ENCODE measurements at places on chromosomes 2 and 18.

GRCh38 chr2:96501886-96502810, 3.0 kb downstream of the NEURL3 start:
- DNase-seq = no peak

GRCh38 chr18:23378302-23378686, 74.8 kb upstream of the RIOK3 start:
- no peak for DNase-seq

- no peak for DNase-seq
Measured at GRCh38 chr2:128786741-128787478, 468.2 kb upstream of the HS6ST1 start.

DNA sequence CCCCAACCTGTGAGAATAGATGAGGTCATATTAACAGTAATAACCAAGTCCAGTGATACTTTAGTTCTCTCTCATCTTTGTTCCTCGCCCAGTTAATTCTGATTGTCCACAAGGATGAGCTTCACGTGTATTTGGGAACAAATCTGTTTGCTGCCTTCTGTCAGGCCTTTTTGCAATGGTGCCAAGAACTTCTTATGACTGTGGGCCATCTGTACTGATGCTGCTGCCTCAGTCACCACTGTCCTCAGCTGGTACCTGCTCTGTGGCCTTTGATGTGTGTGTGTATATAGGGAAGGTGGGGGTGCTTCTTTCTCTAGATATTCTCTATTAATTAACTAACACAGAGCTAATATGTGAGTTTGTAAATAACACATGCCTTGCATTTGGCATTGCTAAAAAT, 392.9 kb downstream of the TGIF1 start:
- DNase-seq = no peak

- DNase-seq = no peak
Measured at GRCh38 chr2:172791953-172792352, 56.3 kb downstream of the RAPGEF4 start.

GRCh38 chr2:141417246-141417797, 713.5 kb downstream of the LRP1B start:
- DNase-seq = no peak

DNA sequence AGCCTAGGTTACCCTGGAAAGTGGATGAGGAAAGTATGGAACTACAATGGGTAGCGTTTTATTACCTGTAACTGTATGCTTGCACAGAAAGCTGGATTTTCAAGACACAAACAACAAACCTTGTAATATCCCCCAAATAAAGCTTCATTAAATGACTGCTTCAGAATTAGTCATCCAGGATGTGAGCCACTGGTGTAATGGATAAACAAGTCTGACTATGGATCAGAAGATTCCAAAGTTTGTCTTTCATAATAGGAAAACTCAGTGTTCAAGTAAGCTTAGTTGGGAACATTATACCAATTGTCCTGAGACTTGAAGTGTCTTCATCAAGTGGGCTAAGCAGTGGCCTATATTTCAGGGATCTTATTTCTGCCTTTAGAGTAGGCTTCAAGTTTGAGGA, 518.8 kb downstream of the LRP1B start:
- no peak for DNase-seq

GRCh38 chr2:45458909-45459563, 152.0 kb downstream of the SRBD1 start:
- peak; percentile 72 for DNase-seq

DNA sequence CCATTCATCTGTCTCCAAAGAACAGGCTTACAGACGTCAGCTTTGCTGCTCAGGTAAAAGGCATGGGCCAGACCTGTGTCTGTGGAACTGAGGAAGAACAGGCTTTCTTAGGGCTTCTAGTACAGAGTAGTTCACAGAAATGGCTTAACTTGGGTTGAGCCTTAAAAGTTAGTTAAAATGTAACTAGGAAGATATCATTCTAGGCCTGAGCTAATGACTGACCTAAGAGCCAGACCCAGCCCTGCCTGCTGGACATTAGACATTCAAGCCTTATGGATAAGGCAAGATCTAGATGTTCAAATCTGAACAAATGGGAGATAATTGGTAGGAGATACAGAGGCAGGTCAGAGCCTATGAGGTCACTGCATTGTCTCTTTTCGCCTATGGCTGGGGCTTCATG, 73.9 kb upstream of the SLC14A2 start:
- DNase-seq = no peak

DNA sequence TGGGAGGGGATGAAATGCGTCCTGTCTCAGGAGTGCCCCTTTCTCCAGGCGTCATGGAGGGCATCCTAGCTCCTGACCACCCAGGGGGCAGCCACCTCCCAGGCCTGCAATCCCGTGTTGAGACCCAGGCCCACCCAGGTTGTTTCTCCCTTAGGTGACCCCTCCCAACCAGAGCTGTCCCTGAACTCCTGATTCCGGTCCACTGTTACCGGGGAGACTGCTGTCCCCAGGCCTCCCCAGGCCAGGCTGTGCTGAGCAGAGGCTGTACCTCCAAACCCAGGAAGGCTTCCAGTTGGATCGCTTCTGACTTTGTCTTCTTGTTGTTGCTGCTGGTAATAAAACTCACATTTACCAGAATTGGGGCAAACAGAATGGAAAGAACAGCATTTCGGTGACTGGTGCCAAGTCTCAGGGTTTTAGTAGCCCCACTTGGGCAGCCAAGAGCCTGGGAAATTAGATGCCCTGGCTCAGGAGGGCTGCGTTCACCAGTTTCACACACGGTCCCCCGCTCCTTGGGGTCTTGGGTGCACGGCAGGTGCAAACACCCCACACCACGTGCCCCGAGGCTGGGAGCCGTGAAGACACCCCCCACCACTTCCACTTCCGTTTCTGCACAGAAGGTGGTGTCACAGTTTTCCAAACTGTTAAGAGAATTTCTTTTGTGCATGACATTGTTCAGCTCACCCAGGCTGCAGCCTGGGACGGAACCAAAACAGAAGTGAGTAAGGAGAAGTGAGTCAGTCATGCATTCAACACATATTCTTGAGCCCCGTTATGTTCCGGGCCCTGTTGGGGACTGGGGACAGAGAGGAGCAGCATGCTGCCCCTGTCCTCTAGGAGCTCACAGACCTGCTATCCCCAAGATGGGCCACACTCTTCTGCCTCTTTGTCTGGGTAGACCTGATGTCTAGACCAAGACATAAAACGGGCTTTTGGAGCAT, 29.4 kb downstream of the ITM2C start:
- no peak for DNase-seq

DNA sequence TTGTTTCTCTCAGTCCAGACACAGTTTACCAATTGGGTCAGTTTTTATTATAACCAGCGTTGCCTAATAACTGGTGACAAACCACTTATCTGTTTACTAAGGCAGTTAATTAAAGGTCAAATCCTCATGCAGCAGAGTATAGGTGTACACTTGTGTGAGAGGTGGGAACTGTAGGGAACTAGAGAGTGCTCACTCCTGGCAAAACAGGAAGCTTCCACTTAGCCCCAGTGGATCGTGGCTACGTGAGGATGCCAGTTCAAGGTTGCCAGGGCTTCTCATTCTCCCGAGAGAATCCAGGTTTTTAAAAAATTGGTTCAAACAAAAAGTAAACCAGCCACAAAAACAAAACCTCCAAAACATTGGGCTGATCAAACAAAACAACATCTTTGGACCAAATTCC, 8.1 kb downstream of the CYBRD1 start:
- no peak for DNase-seq

- DNase-seq = no peak
Measured at GRCh38 chr2:38598991-38599295, 3.8 kb downstream of the HNRNPLL start.

DNA sequence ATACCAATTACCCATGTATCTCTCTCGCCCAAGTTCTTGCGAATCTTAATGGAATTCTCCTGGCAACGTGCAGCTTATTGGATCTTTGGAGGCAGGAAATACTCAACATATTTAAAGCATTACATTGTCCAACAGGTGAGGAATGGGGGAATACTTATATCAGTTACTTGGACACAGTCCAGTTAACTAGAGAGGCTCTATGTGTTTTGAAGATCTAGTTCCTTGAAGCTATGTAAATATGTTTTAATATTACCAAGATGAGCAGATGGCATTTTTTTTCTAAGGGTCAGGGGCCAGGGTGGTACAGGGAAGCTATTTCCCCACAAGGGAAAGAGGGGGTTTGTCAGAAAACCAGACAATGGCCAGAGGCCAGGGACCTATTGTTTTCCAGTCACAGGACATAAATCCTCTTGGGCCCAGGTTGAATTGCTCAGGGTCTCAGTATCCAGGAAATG, 26.8 kb upstream of the MC5R start:
- DNase-seq = no peak

GRCh38 chr18:63299837-63300745, 19.5 kb downstream of the BCL2 start:
- no peak for DNase-seq

GRCh38 chr18:5457462-5457957, 86.3 kb downstream of the EPB41L3 start:
- DNase-seq = no peak

- DNase-seq = no peak
Measured at GRCh38 chr18:38786906-38787305, 1221.3 kb upstream of the CELF4 start.

DNA sequence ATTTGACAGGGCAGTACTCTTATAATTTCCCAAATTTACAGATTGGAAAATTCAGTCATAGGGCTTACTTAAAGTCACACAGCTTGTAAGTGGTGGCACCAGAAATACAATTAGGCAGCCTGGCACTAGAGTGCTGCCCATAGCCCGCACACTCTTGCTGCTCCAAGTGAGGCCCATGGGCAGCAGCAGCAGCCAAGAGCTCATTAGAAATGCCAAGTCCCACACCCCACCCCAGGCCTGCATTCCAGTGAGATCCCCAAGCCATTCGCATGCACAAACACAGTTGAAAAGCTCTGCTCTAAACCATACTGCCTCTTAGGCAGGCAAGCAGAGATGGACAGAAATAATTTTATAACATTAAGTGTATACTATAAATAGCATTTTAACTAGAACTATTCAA, 379.3 kb upstream of the PKDCC start:
- no peak for DNase-seq

DNA sequence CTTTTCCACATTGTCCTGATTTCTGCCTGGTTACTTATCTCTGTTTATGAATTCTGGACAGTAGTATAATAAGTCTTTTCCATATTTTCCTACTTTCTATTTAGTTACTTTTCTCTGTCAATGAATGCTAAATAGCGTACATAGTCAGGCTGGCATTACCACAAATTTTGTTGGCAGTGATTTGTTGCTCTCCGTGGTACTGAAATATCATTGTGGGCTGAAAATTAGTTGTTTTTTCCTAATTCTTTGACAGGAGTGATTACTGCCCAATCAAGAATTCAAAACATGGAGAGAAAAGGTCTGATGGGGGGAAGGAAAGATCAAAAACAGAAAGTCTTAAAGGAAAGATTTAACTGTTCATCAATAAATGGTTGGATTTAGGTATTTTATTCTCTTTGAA, 7.7 kb upstream of the GALNT13 start:
- DNase-seq = no peak

GRCh38 chr18:14936313-14936712, 188.3 kb downstream of the ANKRD30B start:
- DNase-seq = no peak

GRCh38 chr2:214542866-214543265, 132.0 kb downstream of the VWC2L start:
- no peak for DNase-seq

- no peak for DNase-seq
Measured at GRCh38 chr2:31812051-31812798, 198.6 kb downstream of the MEMO1 start.

Measured in NCI-H774 (cell line).